Renal cortex interstitium (tissue), 15 donors: ENCODE measurements at places on chromosomes 13 and 19.
A peak's percentile ranks its signal among the peaks of the same experiment; 100 is the strongest.

GRCh38 chr19:48461651-48461981 lies 6.2 kb downstream of the KCNJ14 start:
- no peak for DNase-seq

DNA sequence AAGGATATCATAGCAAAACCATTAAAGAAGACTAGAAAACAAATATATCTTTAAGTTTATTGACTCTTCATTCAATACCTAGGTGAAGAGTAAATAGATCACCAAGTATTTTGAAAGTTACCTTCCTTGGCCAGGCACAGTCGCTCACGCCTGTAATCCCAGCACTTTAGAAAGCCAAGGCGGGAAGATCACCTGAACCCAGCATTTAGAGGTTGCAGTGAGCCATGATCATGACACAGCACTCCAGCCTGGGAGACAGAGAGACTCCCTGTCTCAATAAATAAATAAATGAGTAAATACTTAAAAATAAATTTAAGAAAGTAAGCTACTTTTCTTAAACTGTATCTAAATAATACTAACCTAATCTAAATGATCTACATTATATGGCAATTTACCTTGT lies 8.9 kb upstream of the WBP4 start:
- DNase-seq: no peak

- DNase-seq: no peak
Observed at GRCh38 chr19:11486661-11487503, 6.0 kb upstream of the ELAVL3 start.

- no peak for DNase-seq
Observed at GRCh38 chr19:57058871-57059270, 60.9 kb upstream of the USP29 start.

DNA sequence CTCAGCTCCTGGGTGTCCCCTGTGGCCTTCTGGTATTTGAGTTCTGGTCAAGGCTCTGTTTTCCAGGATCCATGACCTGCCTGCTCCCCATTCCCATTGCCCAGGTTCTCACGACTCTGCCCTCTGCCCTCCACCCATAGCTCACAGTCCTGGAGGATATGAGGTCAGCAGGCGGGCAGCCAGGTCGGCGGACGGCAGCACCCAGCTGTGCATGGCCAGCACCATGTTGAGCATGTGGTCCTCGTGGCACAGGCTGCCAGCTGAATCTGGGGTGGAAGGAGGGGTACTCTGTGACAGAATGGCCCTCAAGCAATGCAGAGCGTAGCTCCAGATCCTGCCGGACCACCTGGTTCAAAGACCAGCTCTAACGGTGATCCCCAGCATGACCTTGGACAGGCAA lies 5.1 kb downstream of the RASGRP4 start:
- no peak for DNase-seq

DNA sequence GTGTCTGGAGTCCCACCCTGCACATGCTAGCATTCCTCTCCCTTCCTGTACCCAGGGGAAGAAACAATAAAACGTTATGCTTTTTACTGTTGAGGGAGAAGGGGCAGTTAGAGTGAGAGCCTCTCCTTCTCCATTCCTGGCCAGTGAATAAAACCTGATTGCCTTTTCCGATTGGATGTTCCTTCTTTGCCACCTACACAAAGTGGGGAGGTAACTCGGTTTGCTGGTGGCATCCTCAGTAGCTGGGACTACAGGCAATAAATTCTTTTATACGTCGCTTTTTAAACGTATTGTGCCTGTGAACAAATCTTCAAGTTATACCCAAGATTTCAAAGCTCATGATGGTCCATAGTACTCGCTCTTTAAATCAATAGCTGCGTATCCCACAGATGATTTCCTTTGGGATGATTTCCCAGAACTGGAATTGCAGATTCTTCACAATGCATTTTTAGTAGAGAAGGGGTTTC lies 660 bp upstream of the MVB12A start:
- no peak for DNase-seq

DNA sequence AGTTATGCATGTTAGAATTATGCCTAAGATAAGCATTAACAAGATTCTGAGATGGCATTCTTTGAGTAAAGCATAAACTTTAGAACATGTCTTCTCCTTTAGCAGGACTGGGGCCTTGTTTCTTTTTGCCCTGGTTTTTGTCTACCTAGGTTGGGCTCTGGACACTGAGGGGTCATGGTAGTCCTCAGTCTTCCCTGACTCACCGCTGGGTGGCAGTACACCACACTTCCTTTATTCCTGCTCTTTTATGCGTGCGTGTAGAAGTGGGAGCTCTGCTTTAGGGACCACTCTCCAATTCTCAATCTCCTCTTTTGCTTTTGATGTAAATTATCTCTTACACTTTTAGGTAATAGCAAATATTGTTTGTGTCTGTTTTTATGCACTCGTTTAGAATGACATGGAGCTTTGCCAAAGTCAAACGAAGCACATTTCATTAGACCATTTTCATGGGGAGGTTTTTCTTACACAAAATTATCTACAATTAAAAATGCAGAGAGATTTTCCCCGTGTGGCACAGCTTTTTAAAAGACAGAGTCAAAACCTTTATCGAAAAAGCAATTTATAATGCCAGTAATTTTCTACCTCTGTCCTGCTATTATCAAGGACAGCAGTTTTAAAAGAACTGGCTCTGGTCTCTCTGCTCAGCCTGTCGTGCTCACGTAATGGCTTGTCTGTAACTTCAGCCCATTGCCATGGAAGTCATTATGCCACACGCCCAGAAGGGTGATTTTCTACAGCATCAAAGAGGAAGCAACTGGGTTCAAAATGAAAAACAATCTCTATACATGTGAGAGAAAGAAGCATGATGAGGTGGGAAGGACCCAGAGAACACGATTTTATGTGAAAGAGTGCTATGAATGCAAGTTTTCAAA lies 413.9 kb downstream of the COG6 start:
- DNase-seq: peak; percentile 58

GRCh38 chr13:28258417-28258816 lies 120.1 kb downstream of the PAN3 start:
- DNase-seq: no peak

- no peak for DNase-seq
Observed at GRCh38 chr13:20873348-20873747, 29.2 kb downstream of the XPO4 start.

GRCh38 chr19:52190487-52191293 lies 838 bp downstream of the PPP2R1A start:
- no peak for DNase-seq

DNA sequence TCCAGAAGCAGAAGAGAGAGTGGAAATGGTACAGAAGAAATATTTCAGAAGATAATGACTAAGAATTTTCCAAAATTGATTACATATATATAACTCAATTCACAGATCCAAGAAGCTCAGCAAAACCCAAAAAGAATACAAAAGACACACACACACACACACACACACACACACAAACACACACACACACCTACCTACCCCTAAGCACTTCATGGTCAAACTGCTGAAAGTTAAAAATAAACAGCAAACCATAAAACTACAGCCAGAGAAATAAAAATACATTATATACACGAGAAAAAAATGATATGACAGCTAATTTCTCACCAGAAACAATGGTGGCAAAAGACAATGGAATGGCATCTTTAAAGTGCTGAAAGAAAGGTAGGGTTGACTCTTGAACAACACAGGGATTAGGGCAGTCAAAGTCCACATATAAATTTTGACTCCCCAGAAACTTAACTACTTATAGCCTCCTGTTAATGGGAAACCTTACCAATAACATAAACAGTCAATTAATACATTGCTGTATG lies 49.2 kb downstream of the DIAPH3 start:
- no peak for DNase-seq

GRCh38 chr13:26719356-26719945 lies 41.1 kb downstream of the GPR12 start:
- DNase-seq: no peak

- DNase-seq: no peak
Observed at GRCh38 chr13:47646298-47646697, 354.8 kb downstream of the SUCLA2 start.

DNA sequence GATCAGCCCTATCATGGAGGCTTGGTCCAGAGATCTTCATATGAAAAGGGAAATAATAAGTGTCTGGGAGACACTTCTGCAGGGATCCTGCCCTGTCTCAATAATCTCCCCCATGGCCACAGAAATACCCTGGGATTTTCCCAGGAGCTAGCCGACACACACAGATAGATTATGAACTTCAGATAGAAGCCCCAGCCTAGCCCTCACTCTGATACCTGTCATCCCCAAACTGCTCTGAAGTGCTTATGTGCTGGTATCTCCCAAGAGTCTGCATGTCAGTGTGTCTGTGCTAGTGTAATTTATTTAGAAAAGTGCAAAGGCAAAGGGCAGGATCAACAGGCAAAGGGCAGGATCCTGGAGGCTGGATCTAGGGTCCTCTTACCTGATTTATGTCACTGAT lies 38.7 kb upstream of the ZNF766 start:
- no peak for DNase-seq

DNA sequence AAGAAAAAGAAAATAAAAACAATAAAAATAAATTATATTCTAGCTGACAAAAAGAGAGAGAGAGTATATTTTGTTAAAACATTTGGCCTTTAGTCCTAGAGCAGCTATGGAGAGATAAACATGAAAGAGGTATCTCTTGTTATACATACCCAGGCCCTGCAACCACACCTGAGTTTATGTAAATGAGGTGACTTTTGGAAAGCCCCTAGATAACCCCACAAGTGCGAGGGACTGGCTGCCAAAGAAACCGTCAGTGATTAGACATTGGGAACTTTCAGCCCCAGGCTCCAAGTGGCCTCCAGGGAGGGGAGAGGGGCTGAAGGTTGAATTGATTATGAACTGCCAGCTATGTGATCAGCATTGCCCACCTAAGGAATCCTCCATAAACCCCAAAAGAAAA lies 2.1 kb upstream of the NLRP7 start:
- DNase-seq: no peak

DNA sequence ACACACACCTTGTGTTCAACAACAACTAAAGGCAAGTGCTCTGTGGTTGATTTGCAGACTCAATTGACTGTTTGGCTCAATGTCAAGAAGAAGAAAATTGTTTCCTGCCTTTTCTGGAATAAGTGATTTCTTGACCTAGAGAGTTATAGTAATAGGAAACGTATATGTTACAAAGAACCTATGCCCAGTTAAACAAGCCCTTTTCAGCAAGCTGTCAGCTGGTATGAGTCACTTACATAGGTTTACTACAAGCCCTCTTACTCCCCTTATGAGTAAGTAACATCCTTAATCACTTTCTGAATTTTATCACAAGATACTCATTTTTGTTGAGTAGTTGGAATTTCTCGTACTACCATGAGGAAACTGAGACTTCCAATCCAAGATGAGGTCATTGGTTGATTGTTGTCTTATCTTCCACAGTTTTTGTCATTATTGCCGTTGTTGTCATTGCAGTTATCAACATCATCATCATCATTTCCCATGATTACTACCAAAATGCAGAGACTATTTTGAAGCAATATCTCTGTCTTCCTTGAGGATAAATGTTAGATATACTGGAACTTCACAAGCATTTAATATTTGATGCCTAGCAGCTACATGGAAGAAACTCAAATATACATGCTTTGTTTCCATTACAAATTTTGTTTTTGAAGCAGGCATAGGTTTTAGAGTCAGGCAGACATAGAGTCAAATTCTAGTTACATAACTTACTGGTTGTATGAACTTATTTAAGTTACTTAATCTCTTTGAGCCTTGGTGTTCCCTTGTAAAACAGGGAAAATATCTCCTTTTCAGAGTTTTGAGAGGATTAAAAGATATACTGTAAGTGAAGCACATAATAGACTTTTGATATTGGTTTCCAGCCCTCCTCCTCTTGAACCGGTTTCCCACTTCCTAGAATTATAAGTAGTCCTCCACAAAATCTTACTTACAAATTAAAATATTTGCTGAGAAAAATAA lies 106.0 kb downstream of the RAP2A start:
- no peak for DNase-seq

GRCh38 chr19:50058425-50058824 lies 32.6 kb downstream of the ZNF473 start:
- DNase-seq: no peak

DNA sequence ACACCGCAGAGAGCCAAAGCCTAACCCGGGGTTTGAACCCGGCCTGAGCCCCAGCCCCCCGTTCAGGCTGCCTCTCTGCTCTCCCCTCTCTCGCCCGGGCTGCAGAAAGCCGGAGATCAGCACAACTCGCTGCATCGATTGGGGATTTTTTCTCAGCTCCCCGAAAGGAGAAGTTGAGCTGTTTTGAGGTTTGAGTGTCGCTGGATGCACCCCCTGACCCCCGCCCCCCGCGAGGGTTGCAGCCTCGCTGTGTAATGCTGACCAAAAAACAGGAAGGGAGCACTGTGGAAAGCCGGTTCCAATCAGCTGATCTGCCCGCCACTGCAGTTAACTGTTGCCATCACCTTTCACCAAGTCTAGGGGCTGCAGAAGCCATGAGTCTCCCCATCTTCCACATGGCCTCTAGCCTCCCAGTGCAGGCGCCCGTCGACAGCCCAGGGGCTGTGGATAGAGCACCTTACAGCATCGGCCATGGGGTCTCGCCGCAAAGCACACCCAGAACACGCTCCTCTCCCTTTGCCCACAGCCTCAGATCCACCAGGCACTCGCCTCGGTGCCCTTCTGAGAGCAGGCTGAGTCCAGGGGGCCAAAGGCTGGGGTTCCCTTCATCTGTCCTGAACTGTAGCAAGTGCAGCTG lies 34.5 kb downstream of the MYO9B start:
- DNase-seq: no peak

GRCh38 chr13:65378943-65379519 lies 1851.1 kb downstream of the PCDH9 start:
- no peak for DNase-seq

DNA sequence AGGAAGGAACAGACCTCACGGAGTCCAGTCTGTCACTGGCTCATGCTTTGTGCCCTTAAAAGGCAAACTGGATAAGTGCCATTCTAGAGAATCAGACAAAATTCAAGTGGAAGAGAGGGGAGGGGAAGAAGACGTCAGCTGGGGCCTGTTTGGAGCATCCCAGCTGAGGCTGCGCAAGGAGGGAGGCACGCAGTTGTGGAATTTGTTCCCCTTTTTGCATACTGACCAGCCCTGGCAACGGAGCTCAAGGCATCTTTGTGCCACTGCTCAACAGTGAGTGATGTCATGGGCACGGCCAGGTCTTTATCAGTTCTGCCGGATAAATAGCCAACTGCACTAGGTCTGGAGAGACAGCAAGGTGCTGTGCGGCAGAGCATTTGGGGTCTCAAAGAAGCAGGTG lies at the start of gene GPR42:
TSS of gene GPR42 (plus strand) at position 347 of the 400 bp plus-strand sequence. CDS start 292 bp downstream, outside the sequence.
- DNase-seq: no peak

DNA sequence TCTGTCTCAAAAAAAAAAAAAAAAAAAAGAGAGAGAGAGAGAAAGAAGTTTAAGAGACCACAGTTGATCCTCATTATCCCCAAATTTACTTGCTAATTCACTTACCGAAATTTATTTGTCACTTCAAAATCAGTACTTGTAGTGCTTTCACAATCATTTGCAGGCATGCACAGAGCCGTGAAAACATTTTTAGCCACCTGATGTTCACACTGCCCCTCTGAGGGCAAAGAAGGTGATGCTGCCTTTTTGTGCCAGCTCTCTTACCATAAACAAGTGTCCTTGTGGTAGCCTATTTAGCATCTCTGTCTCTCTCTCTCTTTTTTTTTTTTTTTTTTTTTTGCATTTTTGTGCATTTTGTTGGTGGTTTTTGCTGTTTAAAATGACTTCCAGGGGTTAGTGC lies 24.1 kb upstream of the CASP14 start:
- DNase-seq: no peak
